Kidney glomerular epithelial cell (primary cell): ENCODE measurements at places on chromosomes 2 and 18.
A peak's percentile ranks its signal among the peaks of the same experiment; 100 is the strongest.

DNA sequence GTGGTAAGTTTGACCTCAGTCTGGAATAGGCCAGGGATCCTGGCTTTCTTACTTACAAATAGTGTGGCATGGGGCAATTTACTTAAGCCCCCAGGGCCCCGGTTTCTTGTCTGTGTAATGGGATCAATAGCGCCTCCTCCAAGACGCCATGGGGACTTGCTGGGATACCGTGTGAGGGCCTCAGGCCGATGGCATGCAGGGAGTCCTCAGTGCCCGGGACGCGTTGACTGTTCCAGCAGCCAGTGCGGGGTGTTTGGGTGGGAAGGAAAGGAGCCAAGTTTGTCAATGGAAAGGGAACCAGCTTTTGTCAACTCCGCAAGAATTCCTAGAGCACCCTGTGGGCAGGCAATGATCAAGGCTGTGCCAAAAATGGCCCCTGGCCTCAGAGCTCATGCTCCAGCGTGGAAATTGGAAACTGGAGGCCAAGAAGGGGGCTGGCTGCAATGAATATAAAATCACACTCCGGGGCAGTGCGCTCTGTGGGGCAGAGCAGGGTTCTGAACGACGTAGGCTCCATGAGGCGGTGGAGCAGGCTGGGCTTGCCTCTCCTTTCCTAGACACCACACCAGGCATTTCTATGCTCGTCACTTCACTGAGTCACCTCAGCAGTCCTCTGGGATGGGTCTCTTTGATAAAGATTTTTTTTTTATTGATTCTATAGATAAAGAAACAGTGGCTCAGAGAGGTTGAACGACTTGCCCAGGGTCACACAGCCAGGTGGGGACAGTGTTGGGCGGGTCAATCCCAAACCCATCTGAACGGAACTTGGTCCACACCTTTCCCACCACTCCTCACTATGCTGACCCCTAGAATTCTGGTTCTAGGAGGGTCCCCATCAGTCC lies 56.7 kb upstream of the ASAP2 start:
- no peak for DNase-seq

GRCh38 chr2:128773641-128774319 lies 455.1 kb upstream of the HS6ST1 start:
- DNase-seq: no peak

DNA sequence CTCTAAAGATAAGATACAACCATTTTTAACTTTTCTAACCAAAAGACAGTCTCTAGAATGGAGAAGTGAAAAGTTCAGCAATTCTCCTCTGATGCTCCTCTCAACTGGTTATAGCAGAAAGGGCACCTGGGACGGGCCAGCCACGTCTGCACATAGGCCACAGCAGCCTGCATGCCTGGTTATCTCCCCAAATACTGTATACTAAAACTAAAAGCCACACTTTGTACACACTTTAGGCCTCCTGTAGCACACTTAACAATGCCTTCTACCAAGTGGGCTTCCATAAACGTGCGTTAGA lies 179.1 kb downstream of the ANKRD44 start:
- no peak for DNase-seq

DNA sequence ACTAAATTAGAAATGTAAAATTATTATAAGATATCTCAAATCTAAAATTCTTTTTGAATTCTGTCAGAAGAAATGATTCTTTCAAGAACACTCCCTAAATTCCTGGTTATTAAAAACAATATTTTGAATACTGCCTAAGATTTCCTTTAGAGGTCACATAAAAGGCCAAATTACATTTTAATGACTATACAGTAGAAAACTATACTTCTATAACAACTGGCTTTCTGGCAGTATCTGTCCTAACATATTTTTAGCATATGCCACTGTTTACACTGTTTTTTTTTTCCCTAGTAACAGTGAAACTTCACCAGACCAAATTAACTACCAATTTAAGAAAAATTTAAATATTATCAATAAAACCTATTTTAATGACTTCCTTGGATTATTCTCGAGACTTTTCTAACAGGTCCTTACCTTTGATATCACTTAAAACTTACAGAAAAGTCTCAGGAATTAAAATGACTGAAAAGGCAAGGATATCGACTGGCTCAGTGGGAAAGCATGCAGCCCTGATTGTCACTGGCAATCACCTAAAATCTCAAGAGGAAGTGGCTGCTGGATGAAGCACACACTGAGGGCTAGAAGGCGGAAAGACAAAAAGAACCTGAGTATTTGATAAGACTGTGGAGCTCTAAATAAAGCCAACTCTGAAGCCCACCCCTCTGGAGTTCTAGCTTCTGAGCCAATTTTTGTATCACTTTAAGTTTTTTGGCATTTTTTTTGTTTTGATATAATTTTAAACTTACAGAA lies 59.6 kb downstream of the SPIRE1 start:
- DNase-seq: peak; percentile 58

DNA sequence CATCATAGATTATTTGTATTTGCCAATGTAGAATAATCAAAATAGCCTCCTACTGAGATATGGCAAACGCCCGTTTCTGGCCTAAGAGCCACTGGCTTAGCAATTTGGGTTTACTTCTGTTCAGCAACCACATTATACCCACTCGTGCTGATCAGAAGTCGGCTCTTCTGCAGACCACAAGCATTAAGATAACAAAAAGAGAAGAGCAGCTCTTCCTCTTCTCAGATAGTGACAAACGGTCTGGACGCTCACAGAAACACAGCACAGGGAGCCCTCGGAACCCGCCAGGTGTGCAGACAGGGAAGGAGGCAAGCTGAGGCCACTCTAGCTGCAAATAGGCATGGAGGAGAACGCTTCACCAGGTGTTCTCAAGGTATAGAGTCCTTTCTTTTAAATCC lies 164.0 kb downstream of the HDAC4 start:
- no peak for DNase-seq

DNA sequence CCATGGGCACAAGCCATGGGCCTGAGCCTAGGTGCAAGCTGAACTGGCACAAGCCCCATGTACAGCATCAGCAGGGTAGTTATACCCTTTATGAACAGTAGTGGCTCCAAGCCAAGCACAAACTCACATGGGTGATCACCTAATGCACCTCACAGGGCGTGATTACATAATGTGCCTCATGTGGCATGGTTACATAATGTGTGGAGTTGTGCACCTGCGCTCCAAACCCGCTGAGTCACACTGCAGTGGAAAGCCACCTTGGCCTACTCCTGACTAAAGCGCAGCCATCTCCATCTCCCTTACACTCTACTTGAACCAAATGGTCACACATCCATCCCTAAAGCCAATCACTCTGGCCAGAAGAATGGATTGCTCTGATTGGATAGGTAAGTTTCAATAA lies 279.7 kb downstream of the MBD2 start:
- DNase-seq: no peak

GRCh38 chr2:163552758-163553157 lies 183.1 kb downstream of the FIGN start:
- no peak for DNase-seq

DNA sequence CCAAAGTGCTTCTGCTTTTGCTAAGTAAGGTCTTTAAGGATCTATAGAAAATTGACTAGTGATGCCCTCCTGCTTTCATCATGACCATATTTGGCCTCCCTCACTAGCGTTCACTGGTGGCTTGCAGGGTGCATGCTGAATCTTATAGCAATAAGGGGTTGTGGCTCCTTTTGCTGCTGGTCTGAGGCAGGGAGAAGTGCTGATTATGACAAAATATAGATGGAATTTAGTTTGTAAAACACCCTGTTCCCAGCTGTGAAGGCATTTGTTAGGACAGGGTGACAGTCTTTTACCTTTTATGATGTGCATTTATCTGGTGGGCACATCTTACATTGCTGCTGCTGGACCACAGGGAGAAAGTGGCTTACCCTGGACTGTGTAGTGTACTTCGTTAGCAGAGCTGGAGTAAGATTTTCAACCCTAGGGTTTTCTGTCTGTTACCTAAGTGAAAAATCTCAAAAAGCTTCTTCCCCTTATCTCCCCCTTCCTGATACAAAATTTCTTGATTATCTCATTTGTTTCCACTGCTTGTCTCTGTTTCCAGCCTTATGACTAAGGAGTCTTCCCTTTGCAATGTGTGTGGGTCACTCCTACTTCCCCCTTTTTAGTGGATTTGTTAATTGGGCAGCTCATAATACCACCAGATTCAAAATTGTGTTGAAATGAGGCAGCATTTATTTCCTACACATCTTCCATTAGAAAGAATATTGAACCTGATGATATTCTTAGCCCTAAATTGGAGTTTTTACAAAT lies 21.2 kb upstream of the RPL37A start:
- no peak for DNase-seq
